Pulmonary artery endothelial cell (primary cell): ENCODE measurements at places on chromosomes 4 and X. TPM values are rescaled to one million over a fixed set of nuclear protein-coding genes. Genes with fewer than 3 reads are reported as not detected.

- no peak for DNase-seq
Observed at GRCh38 chrX:32269866-32270265, 941.5 kb downstream of the DMD start.

Gene IQSEC2
- total RNA-seq, result 3.6 and 3.9 TPM in 2 replicates

GRCh38 chr4:188975271-188975670 lies 836.0 kb downstream of the TRIML1 start:
- DNase-seq, result no peak

- DNase-seq, result no peak
Observed at GRCh38 chr4:51850294-51850693, 7.3 kb downstream of the DCUN1D4 start.

DNA sequence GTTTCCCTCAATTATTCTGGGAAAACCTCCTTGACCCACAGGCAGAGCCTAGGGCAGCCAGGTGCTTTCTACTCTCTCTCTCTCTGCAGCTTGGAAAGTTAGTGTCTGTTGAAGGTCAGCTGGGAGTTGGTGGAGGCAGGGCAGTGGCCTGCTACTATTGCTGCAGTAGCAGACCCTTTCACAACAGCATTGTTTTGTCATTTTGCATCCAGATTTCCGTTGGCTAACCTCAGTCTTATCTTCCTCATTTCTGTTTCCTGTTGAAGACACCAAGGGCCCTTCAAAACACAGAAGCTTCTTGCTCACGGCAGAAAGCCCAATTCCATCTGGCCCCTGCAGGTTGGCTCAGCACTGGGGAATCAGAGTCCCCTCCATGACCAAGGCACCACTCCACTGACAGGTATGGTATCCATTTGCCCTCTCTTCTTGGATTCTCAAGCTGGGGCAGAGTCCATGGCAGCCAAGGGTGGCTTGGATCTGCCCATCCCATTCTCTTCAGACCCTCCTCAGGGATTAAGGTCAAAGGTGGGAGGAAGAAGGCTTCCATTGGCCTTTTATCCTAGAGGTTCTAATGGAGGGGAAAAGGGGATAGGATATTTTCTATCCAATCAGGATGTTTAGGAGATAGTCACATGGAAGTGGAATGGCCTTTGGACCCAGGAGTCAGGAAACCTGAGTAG lies 24.6 kb downstream of the VSIG4 start:
- no peak for DNase-seq
